Body of pancreas (tissue), 4 donors: ENCODE measurements at places on chromosomes 5 and 9. TPM values are rescaled to one million over a fixed set of nuclear protein-coding genes. Genes with fewer than 3 reads are reported as not detected.

DNA sequence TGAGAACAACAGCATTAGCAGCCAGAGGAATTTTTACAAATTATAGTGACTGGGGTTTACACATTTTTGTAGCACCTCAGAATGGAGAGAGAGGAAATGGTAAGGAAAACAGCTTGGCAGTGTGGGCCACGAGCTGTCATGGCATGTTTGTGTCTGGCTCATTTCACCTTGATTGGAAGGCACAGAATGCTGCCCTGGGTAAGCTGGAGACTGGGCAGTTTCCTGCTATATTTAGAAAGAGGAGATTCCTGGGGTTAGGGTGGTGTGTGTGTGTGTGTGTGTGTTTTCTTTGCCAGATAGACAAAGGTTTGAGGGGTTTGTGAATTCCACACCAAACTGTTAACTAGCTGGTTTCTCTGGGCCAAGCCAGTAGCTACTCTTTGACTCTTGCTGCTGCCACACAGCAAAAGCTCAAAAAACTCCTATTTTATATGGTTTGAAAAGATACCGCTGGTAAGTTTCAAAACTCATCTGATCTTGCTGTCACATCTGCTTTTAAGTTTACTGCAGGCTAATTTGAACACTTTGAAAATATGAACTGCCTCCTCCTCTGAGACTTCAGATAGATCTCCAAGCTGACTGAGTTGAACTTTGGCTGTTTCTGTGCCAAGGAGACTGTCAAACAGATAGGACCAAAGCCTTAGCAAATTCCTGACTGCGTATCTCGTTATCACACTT is 9.1 kb downstream of the ARHGAP26 start:
- H3K36me3 ChIP-seq, result no peaks in the 10 kb centered on the region
- H3K27me3 ChIP-seq, result no peaks in the 10 kb centered on the region
- peaks cover 14% of the 10 kb centered on the region for H3K4me1 ChIP-seq

DNA sequence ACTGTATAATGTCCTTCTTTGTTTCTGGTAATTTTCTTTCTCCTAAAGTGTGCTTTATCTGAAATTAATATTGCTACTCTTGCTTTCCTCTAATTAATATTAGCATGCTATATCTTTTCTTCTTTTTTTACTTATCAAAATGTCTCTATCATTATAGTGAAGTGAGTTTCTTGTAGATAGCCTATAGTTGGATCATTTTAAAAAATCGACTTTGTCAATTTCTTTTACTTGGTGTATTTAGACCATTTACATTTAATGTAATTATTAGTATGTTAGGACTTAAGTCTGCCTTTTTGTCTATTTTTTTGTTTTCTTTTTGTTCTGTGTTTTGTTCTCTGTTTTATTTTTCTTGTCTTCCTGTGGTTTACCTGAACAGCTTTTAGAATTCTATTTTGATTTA is 35.4 kb upstream of the RNF130 start:
- H3K27ac ChIP-seq, result no peak overlapping the region
- H3K27me3 ChIP-seq, result no peaks in the 10 kb centered on the region

DNA sequence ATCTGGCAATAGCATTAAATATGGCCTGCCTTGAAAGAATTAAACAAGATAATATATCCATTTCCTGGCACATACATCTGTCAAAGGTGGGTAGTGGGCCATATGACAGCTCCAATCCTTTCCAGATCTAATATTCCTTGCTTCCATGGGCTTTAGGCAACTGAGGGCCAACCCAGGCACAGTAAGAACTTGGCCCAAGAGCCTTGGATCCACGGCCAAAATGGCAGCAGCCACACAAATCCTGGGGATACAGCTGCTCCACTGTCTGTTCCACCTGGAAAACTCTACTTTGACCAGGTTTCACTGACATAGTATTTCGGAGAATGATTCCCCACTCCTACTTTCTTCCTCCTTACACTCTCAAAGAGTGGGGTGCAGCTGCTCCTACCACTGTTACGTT is 13.3 kb downstream of the HAVCR1 start:
- no peak overlapping the region for H3K4me3 ChIP-seq
- no peaks in the 10 kb centered on the region for H3K27me3 ChIP-seq
- DNase-seq, result no peak
- peak overlapping the region; percentile 58 for H3K27ac ChIP-seq
- H3K36me3 ChIP-seq, result no peaks in the 10 kb centered on the region
- H3K4me1 ChIP-seq, result peaks cover 10% of the 10 kb centered on the region

- H3K4me3 ChIP-seq, result no peak overlapping the region
- no peak for DNase-seq
Observed at GRCh38 chr5:73960023-73960422, 334.0 kb downstream of the ARHGEF28 start.

The FBP1 gene
- total RNA-seq, result 39.9 TPM

The TMEM252 gene
- total RNA-seq, result not detected
